CD4-positive, alpha-beta T cell treated with Interleukin-1 beta for 1 hour (primary cell): ENCODE measurements at places on chromosomes 16 and 17.

- DNase-seq = peak; percentile 92
Observed at GRCh38 chr16:4425378-4426020, at the start of gene DNAJA3. DNAJA3 (plus strand) TSS chr16:4425868; CDS start chr16:4425882, 14 bp downstream.

DNA sequence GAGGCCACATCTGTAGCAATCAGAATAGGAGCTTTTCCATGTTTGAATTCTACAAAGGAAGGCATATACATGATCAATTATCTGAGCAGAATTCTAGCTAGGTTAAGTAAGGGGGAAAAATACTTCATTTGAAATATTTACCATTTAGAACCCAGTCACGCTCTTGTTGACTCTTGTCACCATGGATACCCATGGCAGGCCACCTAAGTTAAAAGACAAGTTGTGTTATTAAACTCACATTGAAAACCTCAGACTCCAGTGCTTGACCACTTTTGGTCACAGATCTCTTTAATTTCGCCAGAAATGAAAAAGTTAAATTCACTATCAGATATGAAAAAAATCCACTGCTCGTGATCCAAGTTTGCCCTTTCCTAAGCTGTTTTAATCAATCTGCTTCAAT is 4.1 kb downstream of the DDX5 start:
- peak; percentile 9 for DNase-seq

DNA sequence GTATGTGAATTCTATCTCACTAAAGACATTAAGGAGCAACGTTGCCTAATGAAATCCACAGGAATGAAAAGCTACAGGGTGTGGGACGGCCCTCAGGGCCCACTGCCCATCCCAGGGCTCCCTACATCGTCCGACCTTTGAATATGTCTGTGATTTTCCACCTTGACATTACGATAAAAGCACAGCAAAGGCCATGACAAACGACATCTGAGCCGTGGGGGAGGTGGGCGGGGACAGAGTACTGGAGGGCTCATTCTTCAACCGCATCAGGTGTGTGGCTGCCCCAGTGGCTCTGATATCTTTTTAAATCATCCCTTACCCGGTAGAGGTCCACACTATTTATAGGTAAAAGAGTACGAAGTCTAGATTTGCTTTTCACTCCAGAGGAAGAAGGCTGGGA is 35.1 kb downstream of the LMF1 start:
- no peak for DNase-seq

GRCh38 chr16:56225017-56225742 is 33.9 kb downstream of the GNAO1 start:
- DNase-seq = no peak

DNA sequence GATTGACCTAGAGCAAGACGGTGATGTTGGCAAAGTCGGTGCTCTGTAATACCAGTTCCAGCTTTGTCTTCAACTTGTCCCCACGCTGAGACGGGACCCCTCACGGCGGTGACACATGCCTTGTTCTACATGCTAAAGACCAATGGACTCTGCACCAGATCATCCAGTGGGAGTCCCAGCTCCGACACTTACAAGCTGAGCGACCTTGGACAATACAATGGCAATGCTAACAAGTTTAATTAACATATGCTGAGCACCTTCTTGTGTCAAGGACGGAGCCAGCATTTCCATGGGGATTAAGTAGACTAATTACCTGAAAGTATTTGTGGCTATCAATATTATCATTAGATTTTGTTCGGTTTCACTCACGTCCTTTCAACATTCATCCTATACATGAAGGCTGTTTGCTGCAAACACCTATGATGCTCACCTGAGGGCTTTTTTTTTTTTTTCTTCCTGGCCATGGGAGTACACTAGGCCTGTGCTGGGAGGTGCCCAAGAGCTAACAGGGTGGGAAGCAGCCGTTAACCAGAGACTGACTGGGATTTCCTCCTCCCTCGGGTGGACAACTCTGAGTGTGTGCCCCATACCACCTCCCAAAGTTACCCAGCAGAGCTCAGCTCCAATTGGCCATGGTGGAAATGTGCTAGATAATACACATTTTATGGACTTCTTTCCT is 308.6 kb upstream of the ZFHX3 start:
- no peak for DNase-seq

DNA sequence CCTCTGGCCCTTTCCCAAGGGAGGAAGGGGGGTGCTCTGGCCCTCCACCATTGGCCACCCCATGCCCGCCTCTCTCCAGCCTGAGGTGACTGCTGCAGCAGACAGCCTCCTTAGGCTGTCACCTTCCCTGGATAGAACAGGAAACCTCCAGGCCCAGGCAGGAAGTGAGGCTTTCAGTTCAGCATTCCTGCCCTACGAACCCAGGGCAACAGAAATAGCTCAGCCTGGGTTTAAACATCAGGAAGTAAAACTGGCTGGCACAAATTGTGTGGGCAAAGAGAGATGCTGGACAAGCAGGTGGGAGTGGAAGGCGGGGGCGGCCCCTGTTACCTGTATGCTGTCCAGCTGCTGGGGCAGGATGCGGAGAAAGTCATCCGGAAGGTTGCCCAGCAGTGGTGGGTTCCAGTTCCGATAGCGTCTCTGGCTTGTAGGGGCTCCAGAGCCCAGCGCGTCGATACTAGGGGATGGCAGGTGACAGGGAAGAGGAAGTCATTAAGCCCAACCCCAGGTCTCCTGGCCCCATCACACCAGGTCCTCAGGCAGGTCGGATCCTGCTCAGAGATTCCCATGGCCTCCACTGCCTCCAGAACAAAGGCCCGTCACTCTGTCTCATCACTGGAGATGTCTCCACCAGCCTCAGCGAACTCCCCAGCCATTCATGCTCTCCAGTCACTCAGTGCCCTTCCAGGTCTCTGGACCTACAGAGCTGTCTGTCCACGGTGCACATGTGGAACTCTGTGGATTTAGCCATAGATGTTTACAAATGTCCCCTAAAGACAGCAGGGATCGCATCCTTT is 23.6 kb upstream of the MRPS23 start:
- no peak for DNase-seq

DNA sequence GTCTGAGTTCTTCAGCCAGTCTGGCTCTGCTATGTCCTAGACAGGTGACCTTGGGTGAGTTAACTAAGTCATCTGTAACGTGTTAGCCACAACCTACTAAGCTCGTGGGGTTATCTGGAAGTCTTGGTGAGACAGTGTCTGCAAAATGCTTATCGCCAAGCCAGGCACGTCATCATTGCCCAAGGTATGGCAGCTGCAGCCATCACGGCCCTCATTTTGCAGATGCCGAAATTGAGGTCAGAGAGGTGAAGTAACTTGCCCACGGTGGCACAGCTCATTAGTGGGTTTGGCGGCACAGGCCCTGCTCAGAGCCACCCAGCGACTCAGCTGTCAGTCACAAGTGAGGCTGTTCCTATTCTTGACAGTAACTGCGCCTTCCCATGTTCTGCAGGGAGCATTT is 79.8 kb downstream of the CMIP start:
- peak; percentile 82 for DNase-seq

- DNase-seq = no peak
Observed at GRCh38 chr16:6644916-6645315, 687.7 kb upstream of the RBFOX1 start.

DNA sequence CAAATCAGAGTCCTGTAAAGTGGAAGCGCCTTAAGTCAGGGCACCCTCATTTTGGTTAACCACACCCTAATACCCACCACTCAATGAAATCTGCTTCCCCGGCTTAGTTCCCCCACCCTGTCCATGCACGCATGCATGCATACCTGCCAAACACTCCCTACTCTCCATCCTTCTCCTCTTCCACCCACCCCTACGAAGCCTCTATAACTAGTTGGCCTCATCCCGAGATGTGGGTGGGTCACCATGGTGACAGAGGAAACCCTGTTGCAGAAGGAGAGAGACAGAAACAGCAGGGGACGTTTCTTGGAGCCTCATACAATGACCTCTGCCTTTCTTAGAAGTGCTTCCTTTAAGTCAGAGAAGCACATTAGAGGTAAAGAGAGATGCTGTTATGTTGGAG is 46.8 kb upstream of the DNAH9 start:
- no peak for DNase-seq

GRCh38 chr17:81480140-81481072 is 32.2 kb downstream of the ACTG1 start:
- no peak for DNase-seq

- DNase-seq = no peak
Observed at GRCh38 chr17:28118362-28118761, 75.9 kb downstream of the NLK start.

DNA sequence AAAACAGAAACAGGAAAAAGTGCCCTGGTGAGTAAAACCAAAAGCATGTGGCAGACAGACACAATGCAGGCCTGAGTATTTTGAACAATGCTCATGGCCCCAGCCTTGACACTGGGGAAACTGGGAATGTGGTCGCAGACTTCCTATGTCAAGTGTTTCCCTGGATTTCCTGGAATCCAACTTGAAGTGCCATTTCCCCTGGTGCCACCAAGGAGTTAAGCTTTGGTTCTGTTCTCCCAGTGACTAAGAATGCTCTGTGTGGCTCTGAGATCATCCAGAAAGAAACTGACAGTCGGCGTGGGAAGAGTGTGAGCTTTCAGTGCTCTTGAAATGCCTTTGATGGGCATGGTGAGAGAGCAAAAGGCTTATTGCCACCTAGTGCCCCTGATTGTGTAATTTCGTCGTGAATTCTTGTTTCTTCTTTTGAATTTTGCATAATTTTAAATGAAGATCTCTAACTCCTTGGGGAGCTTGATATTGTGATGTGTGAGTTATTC is 96.0 kb downstream of the YPEL2 start:
- DNase-seq = no peak

GRCh38 chr16:27202923-27203506 is 311 bp upstream of the KDM8 start:
- DNase-seq = peak; percentile 92

DNA sequence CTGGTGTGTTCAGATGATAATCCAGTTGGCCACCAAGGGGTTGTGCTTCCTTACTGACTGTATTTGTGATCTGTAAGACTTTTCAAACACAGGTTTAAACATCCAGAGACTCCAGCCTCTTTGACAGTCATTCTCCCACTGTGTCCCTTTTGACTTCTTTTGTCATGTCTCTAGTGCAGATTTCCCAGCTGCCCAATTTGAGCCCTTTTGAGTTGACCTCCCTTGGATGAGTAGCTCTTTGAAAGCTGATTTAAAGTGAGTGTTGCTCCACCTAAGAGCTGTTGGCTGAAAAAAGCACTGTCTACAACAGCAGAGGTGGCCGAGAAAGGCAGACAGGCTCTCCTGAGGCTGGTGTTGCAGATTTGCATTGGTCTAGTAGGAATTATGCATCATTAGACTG is 188.4 kb upstream of the TBX2 start:
- no peak for DNase-seq

- no peak for DNase-seq
Observed at GRCh38 chr16:82031116-82032084, 3.7 kb upstream of the HSD17B2 start.

DNA sequence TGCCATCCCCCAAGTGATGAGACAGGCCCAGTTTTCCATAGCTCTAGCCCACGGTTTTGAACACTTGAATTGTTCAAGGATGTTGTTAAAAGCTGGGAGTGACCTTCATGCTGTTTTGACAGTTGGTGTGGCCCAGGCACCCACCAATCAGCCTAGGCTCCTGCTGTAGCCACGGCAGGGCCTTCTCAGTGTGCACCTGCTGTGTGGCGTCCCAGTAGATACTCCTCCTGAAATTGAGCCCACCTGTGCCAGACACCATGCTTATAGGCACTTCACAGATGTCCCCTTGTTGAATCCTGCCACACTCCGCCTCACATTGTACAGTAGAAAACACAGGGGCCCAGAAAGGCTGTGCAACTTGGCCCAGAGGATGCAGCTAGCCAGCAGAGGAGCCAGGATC is 86.4 kb downstream of the SOCS1 start:
- no peak for DNase-seq

DNA sequence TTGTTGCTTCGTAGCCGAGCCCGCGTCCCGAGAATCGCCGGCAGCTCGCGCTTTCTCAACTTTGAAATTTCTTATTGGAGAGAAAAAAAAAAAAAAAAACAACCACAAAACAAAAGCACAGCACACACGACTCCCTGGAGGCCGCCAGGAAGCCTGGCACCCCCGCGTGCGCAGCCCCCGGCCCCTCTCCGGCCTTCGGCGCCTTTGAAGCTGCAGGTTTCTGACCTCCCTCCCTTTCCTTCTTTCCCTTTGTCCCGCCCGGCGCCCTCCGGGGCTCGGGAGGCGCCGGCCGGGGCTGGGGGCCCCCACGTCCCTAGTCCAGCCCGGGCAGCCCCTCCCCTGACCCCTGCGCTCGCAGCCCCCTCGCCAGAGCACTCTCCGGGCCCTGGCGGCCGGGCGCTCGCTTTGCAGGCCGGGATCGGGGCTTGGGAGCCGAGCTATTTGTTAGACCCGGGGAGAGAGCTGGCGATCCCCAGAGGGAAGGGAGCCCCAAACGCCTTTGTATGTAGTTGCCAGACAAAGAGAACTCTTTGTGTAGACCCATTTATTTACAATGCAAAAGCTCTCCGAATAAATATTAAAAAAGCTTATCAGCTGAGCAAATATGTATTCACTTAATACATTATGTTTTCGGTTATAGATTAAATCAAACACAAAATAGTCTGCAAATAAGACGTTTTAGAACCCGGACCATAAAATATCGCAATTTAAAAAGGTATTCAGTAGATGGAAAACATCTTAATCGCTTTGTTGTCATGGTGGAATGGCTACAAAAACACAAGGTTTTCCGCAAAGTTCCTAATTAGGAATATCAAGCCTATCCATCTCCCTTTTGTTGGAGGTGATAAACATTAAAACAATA is 2.3 kb downstream of the BAHCC1 start:
- no peak for DNase-seq

- DNase-seq = no peak
Observed at GRCh38 chr16:78509965-78510364, 410.5 kb downstream of the WWOX start.

- DNase-seq = no peak
Observed at GRCh38 chr17:511001-511698, 158.5 kb upstream of the RPH3AL start.

- no peak for DNase-seq
Observed at GRCh38 chr16:3954411-3954921, 74.0 kb upstream of the CREBBP start.

GRCh38 chr17:5947701-5948180 is 122.4 kb upstream of the WSCD1 start:
- no peak for DNase-seq

GRCh38 chr17:56945938-56946505 is 14.8 kb downstream of the COIL start:
- DNase-seq = no peak

- no peak for DNase-seq
Observed at GRCh38 chr17:43477832-43478634, 5.7 kb upstream of the DHX8 start.

- no peak for DNase-seq
Observed at GRCh38 chr17:72879877-72880276, 212.6 kb downstream of the SLC39A11 start.

- no peak for DNase-seq
Observed at GRCh38 chr17:65345261-65346005, 208.3 kb downstream of the RGS9 start.

GRCh38 chr16:72501739-72502593 is 330.0 kb upstream of the PMFBP1 start:
- DNase-seq = peak; percentile 7
